ENCODE measurements at places on chromosomes 4 and X. TPM values are rescaled to one million over a fixed set of nuclear protein-coding genes. Genes with fewer than 3 reads are reported as not detected.

The C4orf51 gene
- total RNA-seq = not detected

The DMRTC1 gene
- total RNA-seq = 1.4 TPM

The TREX2 gene
- total RNA-seq = 0.29 TPM

The GABRQ gene
- total RNA-seq = 2.6 TPM

The RTL3 gene
- total RNA-seq = not detected

The ZNF732 gene
- 1.3 TPM for total RNA-seq

The C4orf46 gene
- 18.5 TPM for total RNA-seq

The SERTM2 gene
- total RNA-seq = not detected

DNA sequence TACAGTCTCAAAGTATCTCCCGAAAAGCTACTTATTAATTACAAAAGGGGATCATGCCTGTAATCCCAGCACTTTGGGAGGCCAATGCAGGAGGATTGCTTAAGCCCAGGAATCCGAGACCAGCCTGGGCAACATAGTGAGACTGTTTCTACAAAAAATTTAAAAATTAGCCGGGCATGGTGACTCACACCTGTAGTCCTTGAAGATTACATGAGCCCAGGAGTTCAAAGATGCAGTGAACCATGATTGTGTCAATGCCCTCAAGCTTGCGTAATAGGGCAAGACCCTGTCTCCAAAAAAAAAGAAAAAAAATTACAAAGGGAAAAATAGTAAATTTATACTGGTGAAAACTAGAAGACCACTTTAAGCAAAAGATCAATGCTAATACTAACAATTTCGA lies 3.3 kb upstream of the PORCN start:
- no peak overlapping the region for H3K4me3 ChIP-seq
- H3K4me1 ChIP-seq = no peaks in the 10 kb centered on the region
- peaks cover 4% of the 10 kb centered on the region for H3K27me3 ChIP-seq
- H3K36me3 ChIP-seq = no peaks in the 10 kb centered on the region

DNA sequence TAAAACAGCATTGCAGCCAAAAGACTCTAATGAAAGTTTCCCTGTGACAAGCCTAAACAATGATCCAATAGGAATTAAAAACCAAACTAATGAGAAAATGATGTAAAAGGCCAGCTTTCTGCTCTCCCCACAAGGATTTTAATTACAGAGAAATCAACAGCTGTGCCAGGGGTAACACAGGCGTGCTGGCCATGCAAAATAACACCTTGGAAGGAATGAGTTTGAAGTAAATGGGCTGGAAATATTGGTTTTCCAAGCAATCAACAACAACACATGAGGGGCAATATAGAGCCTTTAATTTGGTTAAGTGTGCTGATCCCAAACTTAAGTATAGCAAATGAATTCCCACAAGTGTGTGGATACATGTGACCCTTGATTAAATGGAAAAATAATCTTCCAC lies 56.9 kb downstream of the NDNF start:
- H3K4me3 ChIP-seq = no peak overlapping the region
- H3K27ac ChIP-seq = no peak overlapping the region
- no peak for DNase-seq
- no peaks in the 10 kb centered on the region for H3K4me1 ChIP-seq
- no peaks in the 10 kb centered on the region for H3K36me3 ChIP-seq
- H3K27me3 ChIP-seq = no peaks in the 10 kb centered on the region

DNA sequence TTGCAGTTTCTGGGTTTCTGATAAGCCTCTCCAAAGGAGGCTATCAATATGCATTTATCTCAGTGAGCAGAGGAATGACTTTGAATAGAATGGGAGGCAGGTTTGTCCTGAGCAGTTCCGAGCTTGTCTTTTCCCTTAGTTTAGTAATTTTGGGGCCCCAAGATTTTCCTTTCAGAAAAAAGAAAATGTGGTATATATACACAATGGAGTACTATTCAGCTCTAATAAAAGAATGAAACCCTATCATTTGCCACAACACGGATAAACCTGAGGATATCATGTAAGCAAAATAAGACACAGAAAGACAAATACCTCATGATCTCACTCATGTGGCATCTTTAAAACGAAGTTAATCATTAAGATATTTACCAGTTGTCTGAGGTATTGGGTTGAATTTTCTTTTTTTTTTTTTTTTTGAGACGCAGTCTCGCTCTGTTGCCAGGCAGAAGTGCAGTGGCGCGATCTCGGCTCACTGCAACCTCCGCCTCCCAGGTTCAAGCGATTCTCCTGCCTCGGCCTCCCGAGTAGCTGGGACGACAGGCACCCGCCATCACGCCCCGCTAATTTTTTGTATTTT lies 540 bp downstream of the ZNF721 start:
- H3K27me3 ChIP-seq = peaks cover 9% of the 10 kb centered on the region
- peaks cover 2% of the 10 kb centered on the region for H3K4me1 ChIP-seq
- DNase-seq = no peak
- H3K4me3 ChIP-seq = peak overlapping the region; percentile 99

GRCh38 chr4:26410385-26411293 lies 79.6 kb downstream of the CCKAR start:
- H3K27me3 ChIP-seq = no peaks in the 10 kb centered on the region
- no peak overlapping the region for H3K4me3 ChIP-seq
- H3K36me3 ChIP-seq = peaks cover 12% of the 10 kb centered on the region
- DNase-seq = no peak
- H3K27ac ChIP-seq = no peak overlapping the region

GRCh38 chrX:153766098-153766817 lies 2.2 kb downstream of the PLXNB3 start:
- no peaks in the 10 kb centered on the region for H3K27me3 ChIP-seq
- DNase-seq = peak; percentile 28
- H3K27ac ChIP-seq = no peak overlapping the region
- H3K4me1 ChIP-seq = no peaks in the 10 kb centered on the region

DNA sequence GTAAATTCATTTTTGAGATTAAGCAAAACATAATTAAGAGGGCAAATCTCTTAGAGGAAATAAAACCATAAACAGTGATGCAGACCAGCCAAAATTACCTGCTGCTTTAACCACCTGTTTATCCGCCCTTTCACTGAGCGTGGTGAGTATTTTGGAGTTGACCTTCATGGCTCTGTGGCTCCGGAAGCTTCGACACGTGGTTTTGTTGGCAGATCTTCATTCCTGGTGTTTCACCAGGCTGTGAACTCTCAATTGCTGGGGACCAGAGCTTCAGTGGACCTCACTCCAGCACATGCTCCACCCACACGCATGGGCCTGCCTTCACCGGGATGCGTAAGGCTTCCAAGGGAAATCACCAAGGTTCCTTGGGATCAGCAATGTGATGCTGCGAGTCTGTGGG lies 83.8 kb downstream of the FHDC1 start:
- H3K27ac ChIP-seq = peak overlapping the region; percentile 97
- H3K4me3 ChIP-seq = peak overlapping the region; percentile 23
- DNase-seq = no peak
- peaks cover 50% of the 10 kb centered on the region for H3K4me1 ChIP-seq
- H3K36me3 ChIP-seq = peaks cover 6% of the 10 kb centered on the region
- H3K27me3 ChIP-seq = peaks cover 19% of the 10 kb centered on the region

- H3K27ac ChIP-seq = no peak overlapping the region
- DNase-seq = no peak
- H3K4me1 ChIP-seq = no peaks in the 10 kb centered on the region
- H3K36me3 ChIP-seq = no peaks in the 10 kb centered on the region
These were observed 42.5 kb downstream of the RAB40AL start for GRCh38 chrX:102979536-102979935.

DNA sequence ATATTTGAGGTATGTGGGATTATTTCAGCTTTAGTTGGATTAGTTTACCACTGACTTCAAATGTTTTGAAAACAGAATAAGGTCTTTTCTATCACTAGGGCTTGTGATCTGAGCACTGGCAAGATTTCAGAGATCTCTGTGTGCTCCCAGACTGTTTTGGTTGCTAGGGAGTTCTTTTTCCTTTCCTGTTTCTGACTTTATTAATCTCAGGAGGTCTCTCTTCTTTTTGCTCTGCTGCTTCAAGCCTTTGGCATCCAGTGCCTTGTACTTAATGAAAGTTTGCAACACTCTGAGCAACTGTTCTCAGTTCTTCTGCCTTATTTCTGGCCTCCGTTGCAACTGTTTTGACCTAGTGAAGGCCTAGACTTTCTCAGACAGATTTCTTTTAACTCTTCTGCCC lies 32.1 kb upstream of the PAQR3 start:
- H3K27me3 ChIP-seq = no peaks in the 10 kb centered on the region
- no peak overlapping the region for H3K4me3 ChIP-seq
- DNase-seq = no peak
- H3K36me3 ChIP-seq = no peaks in the 10 kb centered on the region
- no peaks in the 10 kb centered on the region for H3K4me1 ChIP-seq
- H3K27ac ChIP-seq = no peak overlapping the region

DNA sequence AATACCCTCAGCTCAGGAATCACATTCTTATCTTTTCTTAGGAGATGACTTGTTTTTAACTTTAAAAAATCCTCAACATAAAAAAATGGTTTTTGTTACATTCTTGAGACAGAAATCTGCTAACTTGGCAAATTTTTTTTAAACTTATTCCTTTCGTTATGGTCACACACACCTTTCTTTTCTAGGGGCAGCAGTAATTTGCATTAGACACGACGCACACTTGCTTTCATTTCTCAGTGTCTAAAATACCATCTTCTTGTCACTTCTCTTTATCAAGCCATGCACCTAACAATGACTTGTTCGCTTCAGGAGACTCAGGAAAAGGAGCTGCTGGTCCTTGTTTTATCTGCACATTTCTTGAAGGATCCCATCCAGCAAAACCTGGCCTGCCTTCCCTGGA lies 112.6 kb upstream of the TBL1X start:
- H3K4me3 ChIP-seq = no peak overlapping the region
- peaks cover 3% of the 10 kb centered on the region for H3K27me3 ChIP-seq
- no peak overlapping the region for H3K27ac ChIP-seq
- H3K36me3 ChIP-seq = no peaks in the 10 kb centered on the region

- H3K4me1 ChIP-seq = no peaks in the 10 kb centered on the region
- H3K27me3 ChIP-seq = no peaks in the 10 kb centered on the region
- no peak overlapping the region for H3K27ac ChIP-seq
- H3K4me3 ChIP-seq = no peak overlapping the region
These were observed 34.1 kb downstream of the PRRG1 start for GRCh38 chrX:37383313-37383712.

DNA sequence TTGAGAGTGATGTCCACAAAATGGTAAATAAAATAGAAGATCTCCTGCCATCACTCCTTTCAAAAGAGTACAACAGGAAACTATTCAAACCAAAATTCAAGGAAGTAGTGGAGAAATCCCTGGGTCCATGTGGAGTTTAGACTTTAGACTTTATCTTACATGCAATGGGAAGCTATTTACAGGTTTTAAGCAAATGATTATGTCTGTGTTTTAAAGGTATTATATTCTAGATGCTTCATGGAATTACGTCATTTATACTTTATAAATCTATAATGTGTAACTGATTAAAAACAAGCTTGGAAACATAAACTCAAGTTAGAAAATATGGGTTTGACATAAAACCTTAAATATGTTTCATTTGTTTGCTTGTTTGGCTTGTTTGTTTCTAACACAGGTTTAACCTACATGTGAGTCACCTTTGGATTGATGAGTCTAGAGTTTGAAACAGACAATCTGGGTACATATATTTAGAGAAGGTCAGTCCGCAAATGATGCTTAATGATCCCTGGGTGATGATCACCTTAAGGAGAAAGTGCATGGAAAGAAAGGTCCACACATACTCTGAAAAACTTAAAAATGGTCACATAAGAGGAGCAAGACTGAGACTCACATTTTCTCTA lies 519.6 kb upstream of the AGA start:
- no peak for DNase-seq
- no peaks in the 10 kb centered on the region for H3K36me3 ChIP-seq
- no peaks in the 10 kb centered on the region for H3K27me3 ChIP-seq

DNA sequence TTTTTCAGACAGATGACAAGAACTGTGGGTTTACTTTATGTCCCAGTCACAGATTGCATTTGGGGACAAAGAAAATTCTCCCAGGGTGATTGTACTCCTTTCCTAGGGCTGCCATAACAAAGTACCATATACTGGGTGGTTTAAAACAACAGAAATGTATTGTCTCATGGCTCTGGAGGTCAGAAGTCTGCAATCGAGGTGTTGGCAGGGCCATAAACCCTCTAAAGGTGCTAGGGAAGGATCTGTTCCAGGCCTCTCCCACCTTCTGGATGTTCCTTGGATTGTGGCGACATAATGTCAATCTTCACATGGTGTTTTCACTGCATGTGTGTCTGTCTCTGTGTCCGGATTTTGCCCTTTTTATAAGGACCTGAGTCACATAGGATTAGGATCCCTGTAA lies 12.3 kb downstream of the GEMIN8 start:
- no peaks in the 10 kb centered on the region for H3K27me3 ChIP-seq
- H3K27ac ChIP-seq = no peak overlapping the region
- DNase-seq = no peak
- H3K4me1 ChIP-seq = no peaks in the 10 kb centered on the region
- H3K4me3 ChIP-seq = no peak overlapping the region

- no peak for DNase-seq
- H3K4me1 ChIP-seq = no peaks in the 10 kb centered on the region
- no peaks in the 10 kb centered on the region for H3K27me3 ChIP-seq
- no peaks in the 10 kb centered on the region for H3K36me3 ChIP-seq
- H3K4me3 ChIP-seq = no peak overlapping the region
These were observed 913.9 kb downstream of the FSTL5 start for GRCh38 chr4:161249779-161250440.

DNA sequence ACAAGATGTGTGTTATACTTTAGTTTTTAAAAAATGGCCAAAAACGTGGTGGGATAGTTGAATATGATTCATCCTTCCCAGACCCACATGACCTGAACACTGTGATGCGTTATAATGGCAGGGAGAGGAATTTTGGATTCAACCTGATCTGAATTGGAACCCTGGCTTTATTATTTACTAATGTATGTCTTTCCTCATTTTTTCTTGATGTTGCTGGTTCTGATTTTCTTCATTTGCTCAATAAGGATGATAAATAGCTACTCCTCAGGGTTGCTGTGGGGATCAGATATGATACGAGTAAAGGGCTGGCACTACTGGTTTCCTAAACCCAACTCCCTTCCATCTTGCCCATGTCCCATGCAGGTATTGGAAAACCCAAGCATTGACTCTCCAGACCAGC lies 24.2 kb upstream of the ACSL1 start:
- H3K4me1 ChIP-seq = no peaks in the 10 kb centered on the region
- H3K27ac ChIP-seq = no peak overlapping the region
- H3K4me3 ChIP-seq = no peak overlapping the region
- no peaks in the 10 kb centered on the region for H3K36me3 ChIP-seq
- H3K27me3 ChIP-seq = no peaks in the 10 kb centered on the region
- no peak for DNase-seq

DNA sequence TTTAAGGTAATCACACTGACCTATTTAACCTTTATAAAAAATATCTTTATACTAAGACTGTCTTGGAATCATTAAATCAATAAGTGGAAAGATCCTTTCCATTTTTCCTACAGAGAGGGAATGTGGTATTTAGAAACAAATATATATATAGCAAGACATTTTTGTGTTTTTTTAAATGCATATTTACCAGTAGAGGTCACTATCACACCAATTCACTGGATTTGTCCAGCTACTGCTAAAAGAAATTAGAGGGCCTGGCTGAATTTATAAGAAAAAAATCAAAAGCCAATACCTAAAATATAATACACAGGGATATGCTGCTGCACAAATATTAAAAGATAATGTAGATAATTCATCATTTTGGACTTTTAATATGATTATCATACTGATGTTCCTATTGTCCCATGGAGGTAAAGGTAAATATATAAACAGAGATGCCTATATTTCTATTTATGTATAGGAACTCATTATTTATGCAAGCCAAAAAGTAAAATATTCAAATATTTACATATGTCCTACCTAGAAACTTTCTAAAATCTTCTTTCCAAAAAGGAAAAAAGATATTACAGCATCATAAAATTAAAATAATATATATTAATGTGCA lies 69.5 kb downstream of the PDE5A start:
- H3K36me3 ChIP-seq = peaks cover 6% of the 10 kb centered on the region
- no peak for DNase-seq
- no peak overlapping the region for H3K27ac ChIP-seq
- peaks cover 2% of the 10 kb centered on the region for H3K27me3 ChIP-seq
